ENCODE measurements at places on chromosomes 6 and 20.

DNA sequence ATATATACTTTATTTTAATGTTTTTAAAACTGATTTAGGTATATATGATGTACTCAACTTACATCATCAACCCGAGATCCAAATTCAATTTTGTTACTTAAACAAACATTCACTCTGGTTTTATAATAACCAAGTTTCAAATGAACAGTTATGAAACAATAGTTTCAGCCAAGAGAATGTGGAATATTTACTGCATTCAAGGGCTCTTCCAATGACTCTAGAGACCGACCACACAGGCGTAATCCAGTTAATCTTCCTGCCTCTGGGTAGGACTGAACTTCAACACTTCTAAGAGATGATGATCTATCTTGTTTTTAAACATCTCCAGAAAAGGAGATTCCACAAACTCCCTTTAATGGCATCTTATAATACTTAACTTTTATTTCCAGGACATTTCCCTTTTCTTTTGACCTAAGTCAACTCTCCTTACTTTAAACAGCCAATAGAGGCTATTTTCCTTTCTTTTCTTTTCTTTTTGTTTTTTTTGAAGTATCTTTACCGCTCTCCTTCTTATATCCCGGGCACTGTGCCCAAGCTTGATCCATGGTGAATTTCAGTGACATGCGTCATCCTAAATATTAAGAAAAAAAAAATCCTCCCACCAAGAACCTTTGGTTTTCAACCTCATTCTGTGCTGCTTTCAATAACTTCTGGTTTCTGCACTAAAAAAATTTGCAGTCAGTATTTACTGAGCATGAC lies 110.1 kb downstream of the KIF13A start:
- DNase-seq = no peak

GRCh38 chr20:19739351-19739750 lies 18.7 kb upstream of the RIN2 start:
- no peak for DNase-seq

DNA sequence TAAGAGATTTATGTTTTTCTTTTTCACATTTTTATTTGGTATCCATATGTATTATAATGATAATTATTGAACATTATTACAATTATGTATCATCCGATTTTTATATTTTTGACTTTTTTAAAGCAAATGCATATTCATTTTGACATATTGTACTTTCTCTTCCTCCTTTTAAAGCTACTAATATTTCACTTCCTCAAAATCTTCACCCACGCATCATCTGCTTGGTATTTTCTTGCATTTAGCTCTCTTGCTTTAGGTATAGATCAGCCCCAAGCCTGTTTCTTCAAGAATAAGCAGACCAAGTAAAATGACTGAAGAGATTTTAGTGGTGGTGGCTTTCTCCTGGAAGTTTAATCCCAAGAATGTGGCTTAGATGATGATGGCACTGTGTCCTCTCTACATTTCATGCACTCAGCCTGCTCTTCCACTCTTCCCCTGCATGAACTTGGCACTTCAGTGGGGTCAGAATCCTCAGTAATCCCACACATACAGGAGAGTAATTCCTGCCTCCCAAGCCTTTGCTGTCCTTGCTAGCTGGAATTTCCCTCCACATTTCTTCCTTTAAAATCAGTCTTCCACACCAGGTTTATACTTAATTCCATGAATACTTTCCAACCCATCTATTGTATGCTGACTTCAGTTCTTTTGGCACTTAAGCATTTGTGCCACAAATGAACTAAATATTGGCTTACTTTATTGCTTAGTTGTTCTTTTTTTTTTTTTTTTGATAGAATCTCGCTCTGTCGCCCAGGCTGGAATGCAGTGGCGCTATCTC lies 8.2 kb downstream of the NCOA7 start:
- no peak for DNase-seq

GRCh38 chr20:3976511-3976910 lies 38.8 kb downstream of the RNF24 start:
- DNase-seq = no peak

DNA sequence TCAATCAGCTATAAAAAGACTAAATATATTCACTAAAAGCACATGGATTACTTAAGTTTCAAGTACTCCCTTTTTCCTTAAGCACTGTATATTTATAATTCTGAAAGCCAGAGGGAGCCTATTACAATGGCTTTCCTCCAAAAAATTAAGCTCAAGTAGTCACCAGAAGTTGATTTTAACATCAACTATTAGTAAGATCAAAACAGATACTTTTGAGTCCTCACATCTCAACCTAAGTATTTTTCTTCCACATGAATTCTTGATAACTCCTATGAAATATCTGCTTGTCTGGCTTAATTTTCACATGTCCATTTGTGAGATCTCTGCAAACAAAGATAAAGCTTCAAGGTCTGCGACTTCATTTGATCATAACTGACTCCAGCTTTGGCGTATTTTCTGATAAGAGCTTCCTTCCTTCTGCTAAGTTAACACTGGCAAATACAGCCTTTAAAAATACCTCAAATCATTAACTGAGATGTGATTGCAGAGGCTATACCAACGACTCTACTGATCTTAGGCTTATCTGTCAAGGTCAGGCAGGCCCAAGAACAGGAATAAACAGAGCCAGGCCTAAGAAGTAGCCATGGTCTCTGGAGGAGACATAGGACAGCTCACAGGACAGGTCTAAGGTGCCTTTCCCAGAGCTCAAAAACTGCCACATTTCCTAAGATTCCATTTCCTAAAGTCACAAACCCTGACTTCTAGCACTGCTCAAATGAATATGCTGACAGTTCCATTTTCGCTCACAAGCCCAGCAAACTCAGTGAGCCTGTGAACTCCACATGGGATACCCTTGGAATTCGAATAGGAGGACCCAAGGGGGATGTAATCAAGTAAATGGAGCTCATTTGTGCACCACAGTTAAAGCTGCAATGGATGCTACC lies 10.0 kb downstream of the SNX5 start:
- no peak for DNase-seq
